Stimulated activated CD4-positive, alpha-beta T cell treated with anti-CD3 and anti-CD28 coated beads, Interleukin-12 subunit alpha, Interleukin-12 subunit beta, amount 100 ng/mL, for 48 hours (primary cell): ENCODE measurements at places on chromosomes 16 and 17.

GRCh38 chr17:47225436-47225858 lies 16.3 kb downstream of the MYL4 start:
- DNase-seq, result no peak

DNA sequence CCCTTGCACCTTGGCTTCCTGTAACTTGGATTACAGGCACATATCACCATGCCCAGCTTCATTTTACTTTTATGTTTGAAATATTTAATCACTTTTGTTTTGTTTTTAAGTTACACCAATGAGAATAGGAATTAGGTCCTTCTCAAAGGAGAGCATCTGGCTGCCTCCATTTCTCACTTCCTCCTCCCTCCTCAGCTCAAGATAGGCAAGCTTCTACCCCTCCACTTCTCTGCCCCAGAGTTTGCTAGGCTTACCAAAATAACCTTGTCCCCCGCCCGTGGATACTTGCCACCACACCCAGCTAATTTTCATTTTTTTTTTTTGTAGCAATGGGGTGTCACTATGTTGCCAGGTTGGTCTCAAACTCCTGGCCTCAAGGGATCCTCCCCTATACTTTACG lies 17.9 kb downstream of the GABARAPL2 start:
- no peak for DNase-seq

GRCh38 chr17:69551212-69552010 lies 136.9 kb downstream of the MAP2K6 start:
- DNase-seq, result no peak

DNA sequence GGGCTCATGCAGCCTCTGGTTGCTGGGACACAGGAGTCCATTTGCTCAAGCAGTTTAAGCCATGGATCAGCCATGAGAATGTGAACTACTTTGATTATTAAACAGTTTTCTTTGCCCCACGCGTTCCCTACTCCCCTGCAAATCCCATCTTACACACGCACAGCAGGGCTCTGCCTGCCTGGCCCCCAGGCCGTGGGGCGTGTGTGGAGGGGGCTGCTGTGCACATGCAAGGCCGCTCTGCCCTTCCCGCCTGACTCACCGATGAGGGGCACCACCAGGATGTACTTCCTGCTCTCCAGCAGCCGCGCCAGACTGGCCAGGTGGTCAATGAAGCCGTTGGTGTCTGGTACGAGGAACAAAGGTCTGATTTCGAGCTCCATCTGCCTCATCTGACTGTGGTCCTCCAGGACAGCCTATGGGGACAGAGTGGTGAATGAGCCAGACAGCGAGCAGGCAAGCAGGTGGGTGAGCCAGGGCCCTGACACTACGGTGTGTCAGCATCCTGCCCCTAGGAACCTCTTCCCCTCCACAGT lies 13.7 kb downstream of the HIC1 start:
- no peak for DNase-seq

DNA sequence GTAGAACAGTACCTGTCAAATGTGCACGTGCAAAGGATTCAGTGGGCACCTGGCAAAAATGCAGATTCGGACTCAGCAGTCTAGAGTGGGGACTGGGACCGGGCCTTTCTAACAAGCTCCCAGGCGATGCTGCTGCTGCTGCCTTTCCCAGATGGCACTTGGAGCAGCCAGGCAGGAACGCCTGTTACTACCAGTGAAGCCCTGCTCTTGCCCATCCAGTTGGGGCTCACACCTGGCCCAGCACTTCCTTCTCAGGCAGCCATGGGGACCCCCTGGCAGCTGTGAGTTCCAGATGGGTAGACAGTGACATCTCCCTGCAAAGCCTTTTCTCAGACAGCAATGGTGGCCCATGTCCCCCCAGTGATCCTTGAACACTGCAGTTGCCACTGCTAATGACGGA lies 30.4 kb downstream of the KDM8 start:
- no peak for DNase-seq

GRCh38 chr16:74320707-74321106 lies 24.1 kb downstream of the PSMD7 start:
- no peak for DNase-seq

DNA sequence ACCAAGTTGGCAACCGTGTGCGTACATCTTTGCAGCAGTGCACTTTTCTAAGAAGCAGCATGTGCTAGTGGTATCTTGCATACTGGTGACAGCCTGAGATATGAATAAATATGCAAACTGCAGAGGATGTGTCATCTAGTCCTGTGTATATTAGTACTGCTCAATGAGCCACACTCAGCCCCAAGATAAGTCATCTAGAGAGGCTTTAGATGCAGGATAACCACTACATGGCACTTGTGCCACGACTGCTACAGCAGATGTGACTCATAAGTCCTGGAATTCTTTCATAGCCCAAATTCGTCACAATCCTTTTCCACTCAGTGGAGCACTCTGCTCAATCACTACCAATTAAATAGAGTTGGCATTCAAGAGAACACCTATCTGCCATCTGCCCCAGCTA lies 171.5 kb downstream of the AXIN2 start:
- no peak for DNase-seq

DNA sequence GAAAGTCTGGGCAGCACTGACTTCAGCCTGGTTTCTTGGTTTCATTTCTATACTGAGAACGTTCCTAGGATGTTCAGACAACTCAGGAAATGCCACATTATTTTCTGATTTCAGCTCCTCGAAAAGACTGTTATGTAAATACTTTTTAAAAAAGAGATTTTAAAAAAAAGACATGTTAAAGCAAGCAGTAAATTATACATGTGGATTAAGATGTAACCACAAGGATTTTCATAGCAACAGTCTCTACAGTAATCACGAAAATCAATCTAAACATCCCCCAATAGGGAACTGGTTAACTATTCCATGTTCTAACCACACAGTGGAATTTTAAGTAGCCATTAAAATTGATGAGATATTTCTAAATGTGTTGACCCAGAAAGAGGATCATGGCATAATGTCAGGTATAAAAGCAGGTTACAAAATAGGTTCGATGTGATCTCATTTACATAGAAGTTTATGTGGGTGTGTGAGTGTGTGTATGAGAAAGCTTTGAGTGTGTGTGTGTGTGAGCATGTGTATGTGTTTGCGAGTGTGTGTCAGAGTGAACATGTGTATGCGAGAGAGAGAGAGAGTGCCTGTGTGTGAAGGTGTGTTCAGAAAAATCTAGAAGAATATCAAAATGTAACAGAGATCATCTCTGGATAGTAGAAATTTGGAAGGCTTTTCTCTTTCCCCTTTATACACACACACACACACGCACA lies 63.0 kb upstream of the ERCC4 start:
- DNase-seq, result no peak

GRCh38 chr16:9033125-9033830 lies 58.2 kb upstream of the HAPSTR1 start:
- no peak for DNase-seq

DNA sequence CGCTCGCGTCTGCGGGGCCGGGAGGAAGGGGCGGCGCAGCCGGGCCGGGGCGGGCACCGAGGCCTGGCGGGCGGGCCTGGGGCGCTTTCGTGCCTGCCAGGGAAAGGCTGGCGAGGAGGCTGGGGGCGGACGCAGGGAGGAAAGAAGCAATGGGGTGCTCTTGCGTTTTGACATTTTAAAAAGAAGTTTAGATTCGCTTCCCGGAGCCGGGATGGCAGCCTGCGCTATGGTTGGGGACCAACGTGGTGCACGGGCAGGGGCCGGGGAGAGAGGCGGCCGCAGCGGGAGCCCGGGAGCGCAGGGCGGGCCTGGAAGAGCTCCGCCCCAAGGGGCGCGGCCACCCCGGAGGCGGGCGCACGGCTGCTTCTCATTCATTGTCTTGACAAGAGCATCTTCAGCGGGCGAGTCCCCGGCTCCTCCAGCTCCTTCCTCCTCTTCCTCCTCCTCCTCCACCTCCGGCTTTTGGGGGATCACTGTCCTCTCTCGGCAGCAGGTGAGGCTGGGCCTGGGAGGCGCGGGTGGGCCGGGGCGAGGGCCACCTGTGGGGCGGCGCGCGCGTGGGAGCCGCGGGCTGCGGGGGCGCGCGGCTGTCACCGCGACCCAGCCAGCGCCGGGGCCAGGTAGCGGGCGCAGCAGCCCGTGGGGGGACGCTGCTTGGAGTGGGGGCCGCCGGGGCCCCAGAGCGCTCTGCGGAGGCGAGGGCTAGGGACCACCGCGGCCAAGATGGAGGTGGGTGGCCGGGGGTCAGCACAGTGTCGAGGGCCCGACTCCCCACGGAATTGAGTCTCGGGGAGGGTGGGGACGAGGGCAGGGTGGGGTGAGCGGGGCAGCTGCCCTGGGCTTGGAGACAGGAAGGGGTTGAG lies at the start of gene CORO1A:
Gene CORO1A (plus strand): TSS at position 370 of the 863 bp plus-strand sequence. CDS start 1,608 bp downstream, outside the sequence.
- DNase-seq, result peak; percentile 86

DNA sequence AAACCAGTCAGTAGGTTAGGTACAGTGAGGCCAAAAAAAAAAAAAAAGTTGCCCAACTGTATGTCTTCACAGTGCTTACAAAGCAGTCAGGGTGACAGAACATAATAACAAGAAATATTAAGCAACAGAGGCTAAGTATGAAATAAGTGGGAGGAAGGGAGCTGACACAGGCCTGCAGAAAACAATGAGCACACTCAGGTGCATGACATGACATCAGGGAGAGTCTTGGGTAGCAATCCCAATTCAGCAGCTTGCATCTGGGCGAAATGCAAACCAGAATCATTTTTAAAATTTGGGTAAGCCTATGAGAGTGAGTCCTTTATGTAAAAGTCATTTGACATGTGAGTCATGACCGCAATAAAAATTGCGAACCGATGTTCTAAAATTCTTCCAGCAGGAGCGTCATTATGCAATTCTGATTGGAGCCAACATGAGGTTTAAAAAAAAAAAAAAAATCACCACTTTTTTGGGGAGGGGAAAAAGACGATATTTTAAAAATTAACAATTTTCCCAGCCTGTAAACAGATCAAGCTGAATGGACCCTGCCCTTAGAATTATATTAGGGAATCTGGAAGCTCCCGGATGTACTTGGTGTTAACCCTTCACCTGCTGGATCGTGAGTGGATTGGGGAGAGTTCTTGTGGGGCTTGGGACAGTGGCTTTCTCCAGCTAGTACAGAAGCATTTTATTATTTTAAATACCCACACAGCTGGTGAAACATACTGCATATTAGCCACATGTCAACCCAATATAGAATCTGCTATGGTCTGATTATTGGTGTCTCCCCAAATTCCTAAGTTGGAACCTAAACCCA lies 127.9 kb downstream of the NPIPB5 start:
- no peak for DNase-seq

DNA sequence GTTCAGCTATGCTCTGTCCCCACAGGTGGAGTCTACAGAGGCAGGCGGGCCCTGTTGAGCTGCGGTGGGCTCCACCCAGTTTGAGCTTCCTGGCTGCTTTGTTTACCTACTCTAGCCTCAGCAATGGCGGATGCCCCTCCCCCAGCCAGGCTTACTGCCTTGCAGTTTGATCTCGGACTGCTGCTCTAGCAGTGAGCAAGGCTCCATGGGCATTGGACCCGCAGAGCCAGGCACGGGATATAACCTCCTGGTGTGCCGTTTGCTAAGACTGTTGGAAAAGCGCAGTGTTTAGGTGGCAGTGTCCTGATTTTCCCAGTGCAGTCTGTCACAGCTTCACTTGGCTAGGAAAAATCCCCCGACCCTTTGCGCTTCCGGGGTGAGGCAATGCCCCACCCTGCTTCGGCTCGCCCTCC lies 89.1 kb downstream of the BCAS3 start:
- no peak for DNase-seq

DNA sequence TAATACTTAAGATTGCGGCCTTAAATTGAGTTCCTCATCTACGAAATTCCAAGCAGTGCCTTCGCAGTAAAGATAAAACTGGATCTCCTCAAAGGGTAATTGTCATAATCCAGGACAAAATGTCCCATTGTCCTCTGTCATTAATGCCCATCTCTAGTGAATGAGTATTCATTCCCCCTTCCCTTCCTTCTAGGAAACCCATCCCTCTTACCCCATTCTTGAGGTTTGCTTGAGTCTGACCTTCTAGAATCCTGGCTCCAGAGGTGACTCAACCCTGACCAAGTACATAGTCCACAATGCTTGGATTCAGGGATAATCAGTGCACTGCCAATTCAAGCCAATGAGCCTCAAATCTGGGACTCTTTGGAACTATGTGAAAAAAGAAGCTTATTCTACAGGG lies 47.0 kb upstream of the MAF start:
- no peak for DNase-seq

- no peak for DNase-seq
Measured at GRCh38 chr17:4006165-4006589, 41.9 kb upstream of the ATP2A3 start.

- no peak for DNase-seq
Measured at GRCh38 chr16:84260766-84261554, 21.1 kb upstream of the KCNG4 start.

GRCh38 chr17:60231234-60231633 lies 81.5 kb downstream of the CA4 start:
- no peak for DNase-seq

DNA sequence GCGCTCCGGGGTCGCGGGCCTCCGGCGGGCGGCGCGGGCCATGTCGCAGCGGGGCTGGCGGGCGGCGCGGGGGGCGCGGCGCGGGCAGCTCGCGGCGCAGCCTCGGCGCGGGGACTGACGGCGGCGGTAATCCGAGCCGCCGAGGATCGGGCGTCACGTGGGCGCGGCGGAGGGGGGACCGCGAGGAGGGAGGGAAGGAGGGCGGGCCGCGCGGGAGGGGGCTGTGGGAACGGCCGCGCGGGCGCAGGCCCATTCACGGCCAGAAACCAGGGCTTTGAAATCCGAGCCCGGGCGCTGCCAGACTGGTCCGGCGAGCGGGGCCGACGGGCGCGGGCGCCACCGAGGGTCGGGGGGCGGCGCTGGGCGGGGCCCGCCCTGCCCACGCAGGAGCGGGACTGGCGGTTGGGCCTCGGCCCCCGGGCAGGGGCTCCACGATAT lies at the start of gene MTSS2:
Gene MTSS2 (minus strand): TSS at position 116 of the 438 bp plus-strand sequence. CDS start 262 bp downstream, outside the sequence.
- DNase-seq, result no peak

DNA sequence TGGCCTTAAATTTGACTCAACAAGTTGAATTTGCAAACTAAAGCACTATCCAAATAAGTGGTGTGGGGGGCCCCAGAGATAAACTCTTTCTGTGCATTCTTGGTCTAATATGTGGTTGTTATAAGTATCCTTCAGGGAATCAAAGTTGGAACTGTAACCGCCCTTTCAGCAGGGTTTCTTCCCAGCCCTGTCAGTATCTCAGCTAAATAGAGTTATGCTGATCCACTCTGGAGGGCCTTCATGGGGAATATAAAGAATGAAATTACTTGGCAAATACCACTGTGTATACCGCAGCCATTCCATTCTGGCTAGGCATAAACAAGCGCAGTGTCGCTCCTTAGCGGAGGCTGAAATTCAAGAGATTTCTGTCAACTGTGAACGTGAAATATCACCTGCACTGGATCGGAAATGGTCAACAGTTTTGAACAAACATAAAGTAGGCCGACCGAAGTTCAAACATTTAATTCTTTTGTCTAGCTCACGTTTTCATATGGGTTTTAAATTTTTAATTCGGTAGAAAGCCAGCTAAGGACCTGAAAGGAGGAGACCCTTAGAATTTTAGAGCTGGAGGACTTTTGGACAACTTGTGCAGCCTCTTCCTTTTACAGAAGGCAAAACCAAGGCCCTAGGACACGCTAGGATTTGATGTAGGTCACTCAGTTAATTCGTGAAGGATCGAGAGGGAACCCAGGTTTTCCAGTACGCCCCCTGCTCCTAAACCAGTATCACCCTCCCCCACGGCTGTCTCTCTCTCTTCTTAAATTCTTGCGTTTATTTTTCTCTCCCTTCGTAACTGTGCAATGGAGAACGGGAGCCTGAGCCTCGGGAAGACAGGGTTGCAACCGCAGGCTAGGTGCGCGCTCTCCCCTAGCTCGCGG lies 74.7 kb downstream of the CHD9 start:
- no peak for DNase-seq
